ENCODE measurements at places on chromosomes 3 and 15.

DNA sequence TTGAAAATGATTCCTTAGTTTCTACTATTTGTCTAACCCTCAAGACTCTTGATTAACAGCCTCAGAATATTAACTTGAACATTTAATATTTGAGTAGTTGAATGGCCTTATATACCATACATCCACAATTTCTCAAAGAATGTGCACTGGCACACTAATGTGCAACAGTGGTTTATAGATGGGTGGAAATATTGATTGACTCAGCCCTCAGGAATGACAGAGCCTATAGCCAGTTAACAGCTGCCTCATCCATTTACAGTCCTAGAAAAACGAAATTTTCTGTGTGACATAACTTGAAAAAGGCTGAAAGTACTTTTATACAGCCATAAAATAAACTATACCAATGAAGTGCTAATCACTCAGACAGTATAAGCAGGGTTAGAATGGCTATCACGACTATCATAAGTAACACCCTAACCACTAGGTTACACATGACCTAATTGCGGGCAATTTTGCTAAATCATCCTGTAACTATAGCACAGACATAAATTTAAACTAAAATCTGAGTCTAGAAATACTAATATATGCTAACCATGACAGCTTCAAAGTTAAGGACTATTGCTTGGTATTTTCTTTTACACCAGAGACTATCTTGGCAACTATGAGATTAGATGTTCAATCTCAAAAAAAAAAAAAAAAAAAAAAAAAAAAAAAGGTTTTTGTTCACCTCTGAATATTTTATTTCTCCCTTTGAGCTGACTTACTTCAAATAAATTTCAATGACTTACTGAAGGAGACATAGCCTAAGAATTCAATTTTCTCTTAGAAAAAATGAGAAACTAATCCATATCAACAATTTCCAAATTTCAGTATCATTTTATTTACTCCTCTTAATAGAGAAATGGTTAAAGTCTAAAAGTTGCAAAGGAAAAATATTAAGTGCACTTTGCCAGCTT lies 9.3 kb downstream of the SECISBP2L start:
- H3K4me1 ChIP-seq: peaks cover 9% of the 10 kb centered on the region
- no peaks in the 10 kb centered on the region for H3K27me3 ChIP-seq
- DNase-seq: no peak
- no peaks in the 10 kb centered on the region for H3K36me3 ChIP-seq
- H3K27ac ChIP-seq: no peak overlapping the region

- DNase-seq: no peak
- peaks cover 5% of the 10 kb centered on the region for H3K36me3 ChIP-seq
- no peaks in the 10 kb centered on the region for H3K27me3 ChIP-seq
- no peak overlapping the region for H3K4me3 ChIP-seq
- peaks cover 26% of the 10 kb centered on the region for H3K4me1 ChIP-seq
These were observed 98.1 kb upstream of the TGFBR2 start for GRCh38 chr3:30508339-30508738.

- H3K27me3 ChIP-seq: no peaks in the 10 kb centered on the region
- DNase-seq: no peak
- H3K4me3 ChIP-seq: no peak overlapping the region
- H3K4me1 ChIP-seq: peaks cover 37% of the 10 kb centered on the region
- peak overlapping the region; percentile 94 for H3K27ac ChIP-seq
These were observed 8.6 kb downstream of the GLT8D1 start for GRCh38 chr3:52696830-52697631.

DNA sequence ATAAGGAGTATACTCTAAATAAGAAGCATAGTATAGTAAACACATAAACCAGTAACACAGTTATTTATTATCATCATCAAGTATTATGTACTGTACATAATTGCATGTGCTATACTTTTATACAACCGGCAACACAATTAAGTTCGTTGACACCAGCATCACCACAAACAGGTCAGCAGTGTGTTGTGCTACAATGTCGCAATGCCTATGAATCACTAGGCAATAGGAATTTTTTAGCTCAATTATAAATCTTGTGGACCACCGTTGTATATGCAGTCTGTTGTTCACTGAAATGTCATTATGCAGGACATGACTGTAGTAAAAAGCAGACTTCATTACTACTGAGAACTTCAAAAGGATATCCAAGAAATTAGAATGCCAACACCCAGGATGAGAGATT lies 177.0 kb downstream of the PDCD6IP start:
- no peak overlapping the region for H3K4me3 ChIP-seq
- no peak overlapping the region for H3K27ac ChIP-seq
- DNase-seq: no peak

DNA sequence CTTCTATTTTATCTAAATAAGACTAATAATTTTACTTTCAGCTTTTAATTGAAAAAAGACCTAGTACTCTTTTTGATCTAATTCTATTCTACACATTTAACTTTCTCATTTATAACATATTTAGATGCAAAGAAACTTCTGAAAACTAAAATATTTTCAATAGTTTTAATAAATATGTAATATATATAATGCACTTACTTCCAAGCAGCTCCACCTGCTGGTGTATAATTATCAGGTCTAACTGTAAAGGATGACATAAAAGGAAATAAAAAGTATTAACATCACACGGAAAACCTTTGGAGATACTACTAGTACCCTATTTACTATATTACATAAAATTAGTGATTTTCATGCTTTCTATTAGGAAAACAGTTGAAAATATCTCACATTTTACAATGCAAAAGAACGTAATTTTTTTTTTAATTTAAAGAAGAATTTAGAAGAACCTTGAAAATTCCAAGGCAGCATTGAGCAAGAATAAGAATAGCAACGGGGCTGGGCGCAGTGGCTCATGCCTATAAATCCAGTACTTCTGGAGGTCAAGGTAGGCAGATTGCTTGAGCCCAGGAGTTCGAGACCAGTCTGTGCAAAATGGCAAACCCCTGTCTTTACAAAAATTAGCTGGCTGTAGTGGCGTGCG lies 10.2 kb downstream of the PLSCR5 start:
- no peak overlapping the region for H3K27ac ChIP-seq
- no peak for DNase-seq
- H3K27me3 ChIP-seq: peaks cover 11% of the 10 kb centered on the region
- H3K4me1 ChIP-seq: no peaks in the 10 kb centered on the region

DNA sequence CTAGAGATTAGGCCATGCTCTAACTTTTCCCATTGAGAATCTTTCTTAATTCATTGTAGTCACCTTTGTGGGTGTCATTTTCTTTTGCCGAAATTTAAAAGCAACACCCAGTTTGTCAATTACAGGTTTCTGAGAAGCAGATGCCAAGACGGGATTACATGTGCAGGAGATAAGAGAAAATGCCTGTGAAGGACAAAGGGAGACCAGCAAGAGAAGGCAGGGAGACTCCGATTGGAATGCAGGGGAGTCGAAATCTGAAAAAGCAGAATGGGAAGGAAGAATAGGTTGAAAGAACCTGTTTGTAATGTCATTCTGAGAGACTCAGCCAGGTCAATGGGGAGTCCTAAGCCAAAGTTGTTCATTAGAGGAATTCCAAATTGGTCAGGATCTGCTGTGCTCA lies 3.6 kb upstream of the DPH6 start:
- peaks cover 2% of the 10 kb centered on the region for H3K36me3 ChIP-seq
- DNase-seq: no peak
- no peak overlapping the region for H3K4me3 ChIP-seq
- H3K27ac ChIP-seq: no peak overlapping the region
- H3K4me1 ChIP-seq: peaks cover 24% of the 10 kb centered on the region
- H3K27me3 ChIP-seq: no peaks in the 10 kb centered on the region

DNA sequence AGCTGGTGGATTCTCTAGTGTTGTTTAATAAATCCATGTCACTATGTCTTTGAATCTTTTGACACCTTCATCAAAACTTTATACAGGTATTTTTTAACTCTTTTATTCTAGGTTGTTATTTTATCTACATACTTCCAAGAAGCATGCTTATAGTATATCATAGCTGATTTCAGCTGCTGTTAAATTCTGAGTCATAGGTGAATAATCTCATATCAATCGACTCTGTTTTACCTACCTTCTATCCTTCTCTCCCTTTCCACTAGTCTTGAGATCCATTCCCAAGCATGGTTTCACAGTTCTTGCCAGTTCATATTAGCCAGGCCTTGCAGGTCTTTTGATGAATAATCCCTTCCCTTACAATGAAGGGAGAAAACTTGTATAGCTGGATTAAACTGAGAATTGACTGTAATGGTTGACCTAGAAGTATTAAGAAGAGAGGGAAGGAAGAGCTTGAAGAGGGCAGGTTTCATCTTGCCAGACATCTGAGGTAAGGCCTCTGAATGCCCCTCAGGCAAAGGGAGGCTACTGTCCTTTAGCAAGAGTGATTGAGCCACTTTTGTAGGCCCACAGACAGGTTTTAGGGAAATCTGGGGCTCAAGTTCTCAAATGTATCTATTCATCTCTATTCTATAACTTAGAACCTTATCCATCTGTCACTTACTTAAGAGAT lies 146.4 kb downstream of the EPHA6 start:
- H3K27me3 ChIP-seq: no peaks in the 10 kb centered on the region
- H3K4me1 ChIP-seq: no peaks in the 10 kb centered on the region
- no peak overlapping the region for H3K27ac ChIP-seq
- H3K36me3 ChIP-seq: no peaks in the 10 kb centered on the region

GRCh38 chr15:57122080-57122840 lies 203.8 kb downstream of the TCF12 start:
- H3K27ac ChIP-seq: no peak overlapping the region

DNA sequence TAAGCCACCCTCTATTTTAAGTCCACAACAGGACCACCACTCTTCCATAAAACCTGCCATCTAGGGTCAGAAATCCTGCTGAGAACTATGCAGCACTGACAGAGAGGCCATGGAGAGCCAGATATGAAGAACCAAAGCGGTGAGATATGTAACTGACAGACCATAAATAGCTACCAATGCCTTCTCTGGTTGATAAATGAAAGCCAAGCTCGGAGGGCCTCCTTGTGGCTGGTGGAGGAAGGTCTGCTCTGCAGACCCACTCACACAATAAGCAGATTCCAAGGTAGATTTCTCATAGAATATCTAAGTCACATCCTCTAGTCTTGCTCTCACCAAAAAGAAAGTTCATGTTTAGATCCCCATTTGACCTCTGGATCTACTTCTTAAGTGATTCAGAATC lies 38.9 kb downstream of the RYK start:
- DNase-seq: peak; percentile 21
- H3K4me1 ChIP-seq: peaks cover 25% of the 10 kb centered on the region
- H3K36me3 ChIP-seq: no peaks in the 10 kb centered on the region

- H3K4me3 ChIP-seq: no peak overlapping the region
- no peaks in the 10 kb centered on the region for H3K4me1 ChIP-seq
- no peak overlapping the region for H3K27ac ChIP-seq
- DNase-seq: no peak
- no peaks in the 10 kb centered on the region for H3K36me3 ChIP-seq
These were observed 1.9 kb downstream of the SLC28A1 start for GRCh38 chr15:84886211-84886983.

DNA sequence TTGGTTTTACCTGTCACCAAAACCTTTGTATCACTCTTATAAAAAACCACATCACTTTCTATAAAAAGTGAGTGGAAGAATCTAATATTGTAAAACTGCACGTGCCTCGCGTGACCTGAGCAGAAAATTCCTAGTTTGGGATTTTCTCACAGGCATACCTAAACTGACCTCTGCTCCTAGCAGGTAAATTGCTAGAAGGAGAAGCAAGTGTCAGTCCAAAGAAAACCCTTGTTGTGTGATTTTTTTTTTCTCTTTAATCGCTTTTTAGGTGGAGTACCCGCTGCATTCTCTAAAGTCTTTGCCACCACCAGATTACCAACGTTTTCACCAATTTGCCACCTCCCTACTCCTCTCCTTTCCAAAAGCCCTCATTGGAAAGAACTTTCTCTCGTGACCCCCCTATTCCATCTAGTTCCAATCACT lies 534 bp upstream of the UBE2E1 start:
- peak overlapping the region; percentile 90 for H3K27ac ChIP-seq
- H3K27me3 ChIP-seq: peaks cover 16% of the 10 kb centered on the region
- DNase-seq: no peak
- H3K36me3 ChIP-seq: peaks cover 13% of the 10 kb centered on the region
- H3K4me3 ChIP-seq: peak overlapping the region; percentile 92
- peaks cover 40% of the 10 kb centered on the region for H3K4me1 ChIP-seq

DNA sequence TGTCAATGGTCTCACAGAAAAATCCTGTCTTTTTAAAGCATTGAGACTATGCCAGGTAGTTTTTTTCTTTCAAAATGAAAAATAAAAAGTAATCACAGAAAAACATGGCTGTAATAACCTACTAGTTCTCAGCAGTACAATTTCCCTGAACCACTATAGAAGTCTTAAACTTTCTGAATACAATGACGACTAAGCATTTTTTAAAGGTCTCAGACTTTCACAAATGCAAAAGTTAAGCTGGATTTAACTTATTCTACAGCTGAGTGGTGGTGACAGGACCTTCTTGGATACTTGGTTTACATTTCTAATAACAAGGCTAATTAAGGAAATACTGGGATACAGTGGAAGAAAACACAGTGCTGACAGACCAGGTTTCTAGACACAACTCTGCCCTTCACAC lies 81.8 kb downstream of the CBLB start:
- no peak overlapping the region for H3K4me3 ChIP-seq
- H3K27me3 ChIP-seq: no peaks in the 10 kb centered on the region
- H3K36me3 ChIP-seq: peaks cover 7% of the 10 kb centered on the region

GRCh38 chr15:60722328-60723112 lies 243.6 kb upstream of the ICE2 start:
- peak overlapping the region; percentile 95 for H3K27ac ChIP-seq
- H3K4me1 ChIP-seq: peaks cover 54% of the 10 kb centered on the region
- DNase-seq: no peak
- peak overlapping the region; percentile 89 for H3K4me3 ChIP-seq
- H3K36me3 ChIP-seq: no peaks in the 10 kb centered on the region
- H3K27me3 ChIP-seq: peaks cover 7% of the 10 kb centered on the region

DNA sequence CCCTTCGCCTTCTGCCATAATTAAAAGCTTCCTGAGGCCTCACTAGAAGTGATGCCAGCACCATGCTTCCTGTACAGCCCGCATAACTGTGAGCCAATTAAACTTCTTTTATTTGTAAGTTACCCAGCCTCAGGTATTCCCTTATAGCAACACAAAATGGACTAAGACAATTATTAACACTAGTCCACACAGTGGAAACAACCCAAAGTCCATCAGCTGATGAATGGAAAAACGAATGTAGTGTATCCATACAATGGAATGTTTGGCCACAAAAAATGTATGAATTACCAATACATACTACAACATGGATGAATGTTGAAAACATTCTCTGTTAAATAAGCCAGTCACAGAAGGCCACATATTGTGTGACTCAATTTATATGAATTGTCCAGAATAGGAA lies 22.5 kb upstream of the CTXND1 start:
- no peak overlapping the region for H3K4me3 ChIP-seq
- no peak for DNase-seq
- no peaks in the 10 kb centered on the region for H3K36me3 ChIP-seq
- H3K27ac ChIP-seq: no peak overlapping the region
- no peaks in the 10 kb centered on the region for H3K4me1 ChIP-seq

GRCh38 chr15:75460646-75461045 lies 9.2 kb upstream of the SIN3A start:
- no peak for DNase-seq
- peaks cover 18% of the 10 kb centered on the region for H3K4me1 ChIP-seq
- H3K36me3 ChIP-seq: no peaks in the 10 kb centered on the region
- peak overlapping the region; percentile 56 for H3K27ac ChIP-seq
- no peaks in the 10 kb centered on the region for H3K27me3 ChIP-seq

All from activated T-cell treated with anti-CD3 and anti-CD28 coated beads, Interleukin-2, amount 50 U/mL, for 72 hours (primary cell).